NCI-H524 treated with DMSO at 0.1 percent for 48 hours (cell line): ENCODE measurements at places on chromosomes 1 and 21.

DNA sequence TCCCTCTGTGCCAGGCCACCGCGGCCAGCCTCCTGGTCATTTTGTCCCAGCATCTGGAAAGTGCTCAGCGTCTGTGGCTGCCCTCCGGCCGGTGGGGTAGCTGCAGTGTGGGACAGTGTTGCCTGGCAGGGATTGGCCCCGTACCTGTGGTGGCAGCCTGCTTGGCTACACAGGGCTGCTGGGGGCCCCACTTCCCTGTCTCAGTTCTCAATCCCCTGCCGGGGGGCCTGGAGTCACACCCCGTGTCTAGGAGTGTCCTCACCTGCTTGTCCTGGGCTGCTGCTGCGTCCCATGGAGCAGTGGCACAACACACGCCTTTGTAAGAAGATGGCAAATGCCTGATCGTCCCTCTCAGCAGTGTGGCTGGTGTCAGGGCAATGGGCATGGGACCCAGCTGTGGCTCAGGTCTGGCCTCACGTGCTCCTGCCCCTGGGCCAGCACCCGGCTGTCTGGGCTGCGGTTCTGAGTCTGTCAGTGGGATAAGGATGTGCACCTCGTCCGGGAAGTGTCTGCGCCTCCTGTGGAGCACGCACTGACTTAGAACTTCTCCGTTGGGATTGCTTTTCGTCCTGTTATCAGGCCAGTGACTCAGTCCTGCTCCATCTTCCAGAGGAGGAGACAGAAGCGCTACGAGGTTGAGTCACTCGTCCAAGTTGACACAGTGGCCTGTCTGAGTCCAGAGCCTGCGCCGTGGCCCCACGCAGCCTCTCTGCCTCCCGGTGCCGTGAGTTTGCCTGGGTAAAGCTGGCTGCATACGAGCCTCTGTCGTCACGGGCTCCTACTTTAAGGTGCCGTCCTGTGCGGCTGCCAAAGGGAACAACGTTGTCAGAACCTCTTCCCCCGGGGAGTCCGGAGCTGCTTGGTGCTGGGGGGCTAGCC, 41.0 kb downstream of the CRYAA start:
- DNase-seq: no peak

- no peak for DNase-seq
Measured at GRCh38 chr1:159443066-159443750, 3.7 kb downstream of the OR10J1 start.

- no peak for DNase-seq
Measured at GRCh38 chr1:204426971-204427701, 15.5 kb upstream of the PPP1R15B start.

DNA sequence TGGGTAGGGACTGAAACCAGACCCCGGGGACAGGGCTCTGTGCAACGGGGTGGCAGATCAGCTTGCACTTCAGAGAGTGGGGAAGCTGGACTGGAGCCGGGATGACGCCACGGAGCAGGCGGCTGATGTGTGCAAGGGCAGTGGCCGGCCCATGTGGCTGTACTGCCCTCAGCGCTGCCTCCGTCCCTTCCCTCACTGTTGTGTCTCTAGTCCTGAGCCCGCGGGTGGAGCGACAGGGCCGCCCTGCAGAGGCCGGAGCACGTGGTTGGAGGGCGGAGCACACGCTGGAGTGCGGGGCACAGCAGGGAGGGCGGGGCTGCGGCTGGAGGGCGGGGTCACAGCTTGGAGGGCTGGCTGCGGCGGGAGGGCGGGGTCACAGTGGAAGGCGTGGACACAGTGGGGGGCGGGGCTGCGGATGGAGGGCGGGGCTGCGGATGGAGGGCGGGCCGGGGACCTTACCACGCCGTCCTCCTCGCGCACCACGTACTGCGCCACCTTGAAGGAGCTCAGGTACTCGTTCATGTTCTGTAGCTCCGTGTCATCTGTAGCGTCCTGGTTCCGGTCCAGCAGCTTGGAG, 52.4 kb downstream of the CHD5 start:
- no peak for DNase-seq

DNA sequence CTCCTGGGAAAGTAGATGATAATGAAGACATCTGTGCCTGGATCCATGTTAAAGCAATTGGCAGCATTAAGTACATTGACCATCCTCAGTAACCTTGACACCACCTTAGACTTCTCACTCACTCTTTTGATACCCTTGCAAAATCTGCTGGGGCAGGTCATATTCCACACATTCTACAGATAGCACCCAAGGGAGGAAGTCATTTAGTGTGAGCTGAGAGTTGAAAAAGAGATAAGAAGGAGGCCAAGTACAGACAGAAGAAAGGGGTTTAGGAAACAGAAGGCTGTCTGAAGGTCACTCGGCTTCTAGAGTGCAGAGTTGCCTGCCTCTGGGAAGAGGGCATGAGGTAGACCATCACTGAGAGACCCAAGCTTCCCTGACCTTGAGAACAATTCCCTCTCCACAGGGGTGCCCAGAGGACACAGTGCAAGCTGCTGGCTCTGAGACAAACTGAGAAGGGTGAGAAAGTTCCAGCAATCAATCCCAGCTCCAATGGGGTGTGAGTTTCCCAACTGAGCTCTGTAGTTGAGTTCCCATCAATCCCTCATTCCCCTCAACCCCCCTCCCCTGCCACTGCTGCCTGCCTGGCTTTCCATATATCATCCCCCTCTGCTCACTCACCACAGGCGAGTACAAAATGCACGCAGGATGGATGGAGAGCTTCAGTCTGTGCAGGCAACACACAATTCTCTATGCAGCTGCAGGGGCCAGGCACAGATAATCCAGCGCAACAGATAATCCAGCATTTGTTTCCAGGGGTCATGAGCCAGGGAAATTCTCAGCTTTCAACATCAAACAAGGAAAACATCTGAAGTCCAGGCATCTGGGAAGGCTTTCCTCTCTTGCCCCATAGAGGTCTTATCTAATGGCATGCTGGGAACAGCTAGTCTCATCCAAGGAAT, 7.4 kb upstream of the MOB3C start:
- no peak for DNase-seq

DNA sequence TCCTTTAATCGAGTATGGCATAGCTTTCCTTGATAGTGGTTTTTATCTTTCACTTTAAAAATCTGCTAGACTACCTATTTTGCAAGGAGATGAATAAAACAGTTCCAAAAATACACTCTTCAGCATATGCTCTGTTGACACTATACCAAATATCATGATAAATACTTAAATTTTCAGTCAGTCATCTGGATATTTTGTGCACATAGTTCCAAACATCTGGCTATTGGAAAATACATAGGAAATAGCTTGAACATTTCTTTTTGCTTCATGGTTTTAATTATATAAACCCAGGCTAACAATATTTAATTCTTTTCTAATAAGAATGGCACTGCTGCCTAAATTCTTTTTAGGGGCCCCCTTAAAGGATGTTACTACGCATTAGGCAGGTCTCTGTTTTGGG, 342.1 kb downstream of the NEGR1 start:
- DNase-seq: no peak

GRCh38 chr1:222521299-222522104, 26.4 kb downstream of the HHIPL2 start:
- DNase-seq: no peak

GRCh38 chr1:109546311-109547109, 1.9 kb upstream of the GNAI3 start:
- no peak for DNase-seq

- DNase-seq: no peak
Measured at GRCh38 chr21:45531393-45532215, 10.6 kb downstream of the SLC19A1 start.

DNA sequence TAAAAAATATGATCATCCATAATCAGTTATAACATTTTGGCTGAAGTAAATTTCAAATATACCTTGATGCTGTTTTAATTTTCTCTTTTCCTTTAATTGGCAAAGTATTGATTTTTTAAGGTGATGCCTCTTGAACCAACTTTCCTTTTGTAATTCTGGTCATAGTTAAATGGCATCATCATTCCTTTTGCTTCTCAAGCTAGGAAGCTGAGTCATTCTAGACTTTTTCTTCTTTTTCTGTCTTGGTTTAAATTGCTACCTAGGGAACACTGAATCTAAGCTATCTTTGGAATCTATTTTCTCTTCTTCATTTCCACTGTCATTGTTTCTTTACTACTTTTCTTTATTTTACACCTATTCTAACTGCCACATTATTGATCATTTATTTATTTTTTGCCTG, 162.7 kb downstream of the HMCN1 start:
- no peak for DNase-seq
